ENCODE measurements at places on chromosomes 4 and X. TPM values are rescaled to one million over a fixed set of nuclear protein-coding genes. Genes with fewer than 3 reads are reported as not detected.

AVPR2 gene
- not detected for total RNA-seq

CHRDL1 gene
- not detected for total RNA-seq

MAGEA4 gene
- total RNA-seq: not detected

FAM114A1 gene
- 167 TPM for total RNA-seq

PNMA3 gene
- not detected for total RNA-seq
